ENCODE measurements at places on chromosomes 5 and 9. TPM values are rescaled to one million over a fixed set of nuclear protein-coding genes. Genes with fewer than 3 reads are reported as not detected.

GRCh38 chr9:133863257-133863592 is 125.1 kb upstream of the SARDH start:
- no peaks in the 10 kb centered on the region for H3K4me1 ChIP-seq
- no peaks in the 10 kb centered on the region for H3K36me3 ChIP-seq
- no peak overlapping the region for H3K4me3 ChIP-seq

DNA sequence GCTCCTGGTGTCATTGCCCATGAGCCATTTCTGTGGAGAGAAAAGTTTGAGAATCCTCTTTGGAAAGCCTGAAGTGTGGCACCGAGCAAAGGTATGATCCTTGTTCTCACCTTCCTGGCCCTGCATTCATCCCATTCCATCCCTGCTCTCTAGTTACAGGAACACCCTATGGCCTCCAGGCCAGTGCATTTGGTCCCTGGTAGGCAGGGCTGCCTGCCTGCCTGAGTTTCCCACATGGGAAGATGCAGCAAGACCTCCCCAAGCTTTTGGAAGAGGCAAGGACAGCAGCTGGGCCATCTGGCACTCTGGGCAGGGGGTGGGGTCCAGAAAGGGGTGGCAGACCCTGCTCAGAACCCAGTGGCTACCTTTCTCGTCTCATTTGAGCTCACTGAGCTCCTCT is 24.5 kb downstream of the IGIP start:
- no peak overlapping the region for H3K4me3 ChIP-seq
- H3K27me3 ChIP-seq: peaks cover 33% of the 10 kb centered on the region
- no peaks in the 10 kb centered on the region for H3K36me3 ChIP-seq

DNA sequence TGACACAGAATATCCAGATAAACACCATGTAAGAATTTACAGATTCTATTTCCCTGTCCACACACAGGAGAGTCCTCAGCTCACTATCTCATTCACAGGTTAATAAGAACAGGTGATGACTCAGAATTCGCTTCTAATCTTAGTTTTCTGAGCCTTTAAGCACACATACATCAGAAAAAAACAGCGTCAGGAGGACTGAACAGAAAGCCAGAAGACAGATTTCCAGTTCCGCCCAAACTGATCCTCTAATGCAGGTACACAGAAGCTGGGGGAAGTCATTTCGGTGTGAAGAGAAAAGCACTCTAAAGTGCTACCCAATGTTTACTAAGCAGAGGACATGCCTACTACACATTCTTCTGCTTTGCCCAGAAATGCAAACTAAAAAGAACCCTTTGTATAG is 1.6 kb downstream of the CEMIP2 start:
- H3K4me1 ChIP-seq: peaks cover 49% of the 10 kb centered on the region
- H3K4me3 ChIP-seq: peak overlapping the region; percentile 92
- DNase-seq: peak; percentile 77
- H3K27ac ChIP-seq: peak overlapping the region; percentile 93
- H3K36me3 ChIP-seq: peaks cover 6% of the 10 kb centered on the region

GRCh38 chr5:117347280-117347679 is 772.7 kb upstream of the SEMA6A start:
- H3K27ac ChIP-seq: no peak overlapping the region
- no peaks in the 10 kb centered on the region for H3K27me3 ChIP-seq
- H3K4me1 ChIP-seq: no peaks in the 10 kb centered on the region
- no peak for DNase-seq
- H3K36me3 ChIP-seq: no peaks in the 10 kb centered on the region

DNA sequence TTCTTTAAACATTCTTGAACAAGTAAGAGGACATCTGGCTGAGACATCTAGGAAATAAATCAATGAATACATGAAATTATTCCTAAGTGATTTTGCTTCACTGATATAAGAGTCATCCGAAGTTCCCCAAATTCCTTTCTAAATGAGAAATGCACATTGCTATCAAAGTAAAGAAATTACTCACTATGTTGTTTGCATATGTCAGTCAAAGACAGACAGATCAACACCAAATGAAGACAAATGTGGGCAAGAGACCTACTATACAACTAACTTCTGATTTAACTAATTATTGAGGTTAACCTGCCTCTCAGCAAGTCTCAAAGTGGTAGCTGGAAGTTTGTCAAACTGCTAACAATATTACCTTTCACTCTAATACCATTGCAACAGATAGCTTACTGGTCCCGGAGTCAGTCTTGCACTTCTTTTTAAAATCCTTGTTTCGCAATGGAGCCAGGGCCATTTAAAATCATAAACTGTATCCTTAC is 13.2 kb downstream of the TUT7 start:
- no peak overlapping the region for H3K4me3 ChIP-seq
- DNase-seq: no peak
- H3K27ac ChIP-seq: peak overlapping the region; percentile 7
- H3K27me3 ChIP-seq: no peaks in the 10 kb centered on the region

DNA sequence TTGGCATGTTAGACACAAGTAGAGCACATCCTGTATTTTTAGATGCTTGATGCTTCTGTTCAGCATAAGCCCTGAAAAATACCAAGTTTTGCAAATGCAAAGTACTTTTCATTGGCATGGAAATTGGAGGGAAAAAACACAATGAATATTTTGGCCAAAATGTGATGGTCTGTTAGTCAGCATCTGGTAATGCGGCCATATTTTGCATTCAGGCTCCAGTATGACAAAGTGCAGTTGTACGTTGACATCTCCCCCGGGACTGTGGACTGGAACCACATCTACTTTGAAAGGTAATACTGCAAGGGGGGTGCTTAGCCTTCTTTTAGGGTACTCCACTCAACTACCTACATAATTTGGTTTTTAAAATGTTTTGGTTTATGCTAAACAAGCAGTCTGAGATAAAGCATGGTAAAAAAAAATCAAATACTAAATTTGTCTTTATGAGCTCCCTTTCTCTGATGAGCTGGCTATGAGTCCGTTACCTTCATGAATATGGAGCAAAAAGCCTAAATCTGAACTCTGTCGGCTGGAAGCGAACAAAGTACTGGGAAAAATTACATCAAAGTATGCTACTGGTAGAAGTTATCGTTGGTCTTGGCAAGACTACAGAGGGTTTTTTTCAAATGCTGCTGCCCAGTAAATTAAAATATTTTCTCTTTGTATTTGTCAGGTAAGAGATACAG is 297.0 kb downstream of the ARHGEF28 start:
- H3K4me3 ChIP-seq: no peak overlapping the region
- no peaks in the 10 kb centered on the region for H3K4me1 ChIP-seq
- peaks cover 21% of the 10 kb centered on the region for H3K27me3 ChIP-seq
- H3K36me3 ChIP-seq: no peaks in the 10 kb centered on the region

GRCh38 chr5:31626156-31626555 is 12.8 kb upstream of the PDZD2 start:
- no peak for DNase-seq
- H3K27ac ChIP-seq: no peak overlapping the region
- no peak overlapping the region for H3K4me3 ChIP-seq
- peaks cover 3% of the 10 kb centered on the region for H3K27me3 ChIP-seq

- no peaks in the 10 kb centered on the region for H3K36me3 ChIP-seq
- H3K4me1 ChIP-seq: no peaks in the 10 kb centered on the region
- H3K27me3 ChIP-seq: peaks cover 16% of the 10 kb centered on the region
- no peak overlapping the region for H3K27ac ChIP-seq
- no peak overlapping the region for H3K4me3 ChIP-seq
- DNase-seq: no peak
Observed at GRCh38 chr5:139836469-139837208, 41.0 kb downstream of the PSD2 start.

GRCh38 chr9:69945671-69946141 is 97.9 kb upstream of the MAMDC2 start:
- H3K36me3 ChIP-seq: no peaks in the 10 kb centered on the region
- no peaks in the 10 kb centered on the region for H3K4me1 ChIP-seq
- no peak for DNase-seq
- H3K4me3 ChIP-seq: no peak overlapping the region

DNA sequence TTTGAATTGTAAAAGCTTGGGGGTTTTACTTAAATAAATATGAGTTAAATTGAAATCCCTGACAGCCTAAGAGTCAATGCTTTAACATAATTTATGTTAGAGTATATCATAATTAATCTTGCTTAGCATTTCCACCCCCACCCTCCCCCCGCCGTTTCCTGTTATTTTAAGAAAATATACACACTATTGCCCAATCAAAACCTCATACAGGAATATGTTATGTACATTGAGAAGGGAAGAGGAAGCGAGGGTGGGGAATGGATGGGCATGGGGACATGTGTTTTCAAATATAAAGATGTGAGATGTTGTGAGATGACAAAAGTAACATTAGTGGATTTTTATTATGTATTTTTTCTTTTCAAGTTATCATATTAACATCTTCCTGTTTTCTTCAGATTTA is 561.1 kb upstream of the MEF2C start:
- H3K4me3 ChIP-seq: no peak overlapping the region
- no peak for DNase-seq
- H3K4me1 ChIP-seq: no peaks in the 10 kb centered on the region
- H3K27ac ChIP-seq: no peak overlapping the region

DNA sequence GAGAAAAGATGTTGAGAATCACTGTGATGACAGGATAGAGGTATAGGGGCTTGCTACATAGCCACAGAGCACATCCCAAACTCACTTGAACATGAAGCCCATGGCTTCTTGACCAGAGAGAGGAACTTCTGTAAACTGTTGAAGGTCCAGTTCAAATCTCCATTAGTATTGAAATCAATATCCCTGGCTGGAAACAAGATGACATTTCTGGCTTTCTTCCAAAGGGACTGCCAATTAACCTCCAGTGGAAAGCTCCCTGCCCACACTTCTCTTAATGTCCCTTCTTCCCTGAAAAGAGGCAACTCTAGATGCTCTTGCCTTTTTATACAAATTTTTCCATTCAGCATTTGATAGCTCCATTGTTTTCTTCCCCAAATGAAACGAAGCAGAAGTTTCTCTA is 612.1 kb downstream of the EBF1 start:
- no peaks in the 10 kb centered on the region for H3K4me1 ChIP-seq
- no peak for DNase-seq
- H3K27me3 ChIP-seq: peaks cover 4% of the 10 kb centered on the region
- H3K27ac ChIP-seq: no peak overlapping the region

DNA sequence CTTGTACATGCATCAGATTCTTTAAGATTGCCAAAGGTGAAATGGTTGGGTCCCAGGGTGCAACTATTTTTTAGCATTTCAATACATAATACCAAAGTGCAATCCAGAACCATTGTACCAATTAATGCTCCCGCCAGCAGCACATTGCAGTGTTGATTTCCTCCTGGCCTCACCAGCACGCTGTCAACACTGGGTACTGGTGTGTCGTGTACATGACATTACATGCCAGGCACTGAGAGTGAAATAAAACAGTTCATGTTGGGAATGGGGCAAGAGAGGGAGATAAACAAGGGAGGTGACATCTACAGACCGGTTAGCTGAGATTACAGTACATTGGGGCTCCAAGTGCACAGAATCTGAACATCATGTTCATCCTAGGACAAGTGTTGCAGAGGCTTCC is 37.8 kb downstream of the HMGCS1 start:
- no peak overlapping the region for H3K27ac ChIP-seq
- no peaks in the 10 kb centered on the region for H3K4me1 ChIP-seq

ADAMTS12 gene
- total RNA-seq: not detected

NMUR2 gene
- total RNA-seq: not detected

SPINK4 gene
- not detected for total RNA-seq

PCDHB13 gene
- not detected for total RNA-seq

BRD3OS gene
- 14.9 TPM for total RNA-seq

SPATA31D4 gene
- total RNA-seq: not detected

SLC24A2 gene
- total RNA-seq: not detected

CCDC152 gene
- total RNA-seq: 6.6 TPM

Data from activated CD4-positive, alpha-beta T cell treated with anti-CD3 and anti-CD28 coated beads, Interleukin-2, amount 10 ng/mL, durations not matched to agents 24 days and 14 days (primary cell).